ENCODE measurements at places on chromosomes 6 and 20.

GRCh38 chr6:140599916-140600315 lies 1225.5 kb upstream of the CITED2 start:
- DNase-seq: no peak

- DNase-seq: no peak
Observed at GRCh38 chr6:115544765-115545671, 515.7 kb downstream of the FRK start.

GRCh38 chr6:47308198-47308517 lies 1.5 kb downstream of the TNFRSF21 start:
- no peak for DNase-seq

- no peak for DNase-seq
Observed at GRCh38 chr20:35134472-35134871, 12.7 kb downstream of the EDEM2 start.

GRCh38 chr6:116381000-116381399 lies 10.3 kb downstream of the DSE start:
- DNase-seq: no peak

DNA sequence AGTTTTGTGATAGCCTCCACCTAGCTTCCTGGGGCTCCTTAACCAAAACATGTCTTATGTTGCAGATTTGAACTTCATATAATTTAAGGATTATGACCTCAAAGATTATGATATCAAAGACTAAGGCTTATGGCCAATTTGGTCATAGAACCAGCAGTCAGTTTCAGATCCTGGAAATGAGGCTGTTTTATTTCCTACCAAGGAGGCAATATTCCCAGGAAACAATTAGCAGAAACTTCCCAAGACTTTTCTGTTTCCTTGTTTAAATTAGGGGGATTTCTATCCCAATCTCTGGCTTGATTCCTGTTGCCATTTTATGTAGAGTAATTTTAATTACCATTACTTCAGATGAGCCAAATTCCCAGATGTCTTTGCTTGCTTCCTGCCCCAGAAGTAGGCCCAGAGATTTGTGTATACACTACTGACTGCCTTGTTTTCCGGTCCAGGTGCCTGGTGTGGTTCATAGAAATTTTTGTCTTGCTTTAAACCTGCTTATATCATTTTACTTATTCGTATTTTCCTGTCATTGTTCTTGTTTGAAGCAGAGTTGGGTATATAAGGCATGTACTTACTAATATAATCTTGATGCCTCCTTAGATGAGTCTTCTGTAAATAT lies 119.2 kb upstream of the TMEM170B start:
- no peak for DNase-seq

DNA sequence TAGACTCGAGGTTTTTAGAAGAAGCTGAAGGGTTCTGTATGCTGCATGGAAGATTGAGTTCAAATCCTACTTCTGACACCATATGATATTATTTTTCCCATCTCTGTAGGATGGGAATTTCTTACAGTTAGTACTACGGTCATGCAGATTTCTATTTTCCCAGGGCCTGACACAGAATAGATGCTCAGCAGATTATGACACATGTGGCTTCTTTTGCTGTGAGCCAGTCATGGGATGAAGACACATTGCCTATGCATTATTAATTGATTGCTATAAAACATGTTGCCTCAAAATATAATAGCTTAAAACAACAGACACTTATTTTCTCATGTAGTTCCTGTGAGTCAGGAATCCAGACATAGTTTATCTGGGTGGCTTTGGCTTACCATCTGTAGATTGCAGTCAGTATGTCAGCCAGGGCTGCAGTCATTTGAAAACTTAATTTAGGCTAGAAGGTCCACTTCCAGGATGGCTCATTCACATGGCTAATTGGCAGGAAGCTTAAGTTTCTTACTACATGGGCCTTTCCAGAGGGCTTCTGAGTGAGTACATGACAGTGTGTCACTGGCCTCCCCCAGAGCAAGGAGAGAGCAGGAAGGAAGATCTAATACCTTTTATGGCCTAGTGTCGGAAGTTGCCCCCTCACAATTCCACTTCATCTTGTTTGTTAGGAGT lies 29.5 kb downstream of the TOP1 start:
- no peak for DNase-seq

DNA sequence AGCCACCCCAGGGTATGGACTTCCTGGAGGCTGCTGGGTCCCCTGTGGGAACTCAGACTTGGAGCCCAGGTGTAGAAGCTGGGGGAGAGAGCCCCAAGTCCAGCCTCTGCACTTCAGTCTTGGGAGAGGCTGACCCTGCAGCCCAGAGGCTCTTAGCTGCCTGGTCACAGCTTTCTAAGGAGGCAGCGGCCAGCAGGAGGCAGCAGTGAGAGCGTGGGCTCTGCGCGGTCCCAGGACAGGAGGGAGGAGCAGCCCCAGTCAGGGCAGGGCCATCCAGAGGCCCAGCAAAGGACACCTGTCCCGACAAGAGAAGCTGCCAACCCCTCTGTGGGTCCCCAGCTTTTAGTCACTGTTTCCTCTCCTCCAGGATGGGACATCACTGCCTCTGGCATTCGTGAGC lies 9.4 kb downstream of the TREML2 start:
- peak; percentile 23 for DNase-seq

DNA sequence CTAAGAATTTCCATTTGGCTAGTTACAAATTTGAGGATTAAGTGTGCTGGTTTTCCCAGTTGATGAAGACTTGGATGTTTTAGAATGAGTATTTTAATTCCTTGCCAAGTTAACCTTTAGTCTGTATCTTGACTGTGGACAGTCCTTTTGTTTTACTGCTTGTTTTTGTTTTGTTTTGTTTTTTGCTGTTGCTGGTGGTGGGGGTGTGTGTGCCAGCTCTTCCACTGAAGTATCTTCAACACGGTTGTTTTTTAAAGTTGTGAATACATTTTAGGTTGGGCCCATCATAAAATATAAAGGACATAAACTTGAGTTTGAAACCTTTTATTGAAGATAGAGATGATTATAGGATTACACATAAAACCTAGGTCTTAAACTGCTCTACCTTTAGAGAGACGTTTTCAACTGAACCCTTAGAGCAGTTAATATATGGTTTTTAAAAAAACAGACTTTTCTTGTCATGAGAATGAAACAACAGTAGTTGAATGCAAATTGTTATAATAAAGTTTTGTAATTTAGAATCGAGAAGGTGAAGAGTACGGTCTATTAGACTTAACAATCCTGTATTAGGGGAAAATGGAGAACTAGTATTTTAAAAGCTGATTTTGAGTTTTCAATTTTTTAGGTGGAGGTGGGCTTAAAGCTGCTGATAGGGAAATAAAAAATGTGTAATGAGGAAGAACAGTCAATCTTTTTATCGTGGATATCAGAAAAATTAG lies 4.0 kb downstream of the QKI start:
- DNase-seq: no peak

DNA sequence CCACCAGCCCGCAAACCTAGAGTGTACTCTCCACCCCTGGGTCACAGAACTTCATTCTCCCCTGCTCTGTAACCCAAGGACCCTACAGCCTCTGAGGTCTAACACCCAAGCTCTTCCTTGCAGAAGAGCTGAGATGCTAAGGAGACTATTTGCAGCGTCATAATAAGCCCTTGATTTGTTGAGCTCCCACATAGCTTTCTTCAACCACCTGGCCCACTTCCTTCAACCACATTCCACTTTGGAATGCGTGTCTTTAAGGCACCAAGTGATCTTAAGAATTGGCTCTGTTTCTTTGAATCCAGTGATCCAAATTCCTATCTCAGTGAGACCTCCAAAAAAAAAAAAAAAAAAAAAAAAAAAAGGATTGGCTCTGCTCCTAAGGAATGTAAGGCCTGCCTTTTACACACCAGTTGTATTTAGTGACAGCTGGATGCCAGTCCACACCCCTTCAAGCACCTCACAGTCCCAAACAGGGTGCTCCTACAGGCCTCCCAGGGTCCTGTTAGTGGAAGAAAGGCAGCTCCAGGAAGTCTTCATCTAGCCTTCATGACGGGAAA lies 106.2 kb downstream of the UBE3D start:
- no peak for DNase-seq

- no peak for DNase-seq
Observed at GRCh38 chr20:44501448-44501847, 20.4 kb downstream of the SERINC3 start.
